ENCODE measurements at places on chromosomes 6 and 20. TPM values are rescaled to one million over a fixed set of nuclear protein-coding genes. Genes with fewer than 3 reads are reported as not detected.

GRCh38 chr20:47682916-47683315 is 102.4 kb downstream of the SULF2 start:
- no peak for ATAC-seq

- ATAC-seq = peak; percentile 76
These were observed 2.1 kb upstream of the NRN1 start for GRCh38 chr6:6008648-6009421.

- ATAC-seq = no peak
These were observed 2.0 kb downstream of the XKR7 start for GRCh38 chr20:31969991-31970390.

DNA sequence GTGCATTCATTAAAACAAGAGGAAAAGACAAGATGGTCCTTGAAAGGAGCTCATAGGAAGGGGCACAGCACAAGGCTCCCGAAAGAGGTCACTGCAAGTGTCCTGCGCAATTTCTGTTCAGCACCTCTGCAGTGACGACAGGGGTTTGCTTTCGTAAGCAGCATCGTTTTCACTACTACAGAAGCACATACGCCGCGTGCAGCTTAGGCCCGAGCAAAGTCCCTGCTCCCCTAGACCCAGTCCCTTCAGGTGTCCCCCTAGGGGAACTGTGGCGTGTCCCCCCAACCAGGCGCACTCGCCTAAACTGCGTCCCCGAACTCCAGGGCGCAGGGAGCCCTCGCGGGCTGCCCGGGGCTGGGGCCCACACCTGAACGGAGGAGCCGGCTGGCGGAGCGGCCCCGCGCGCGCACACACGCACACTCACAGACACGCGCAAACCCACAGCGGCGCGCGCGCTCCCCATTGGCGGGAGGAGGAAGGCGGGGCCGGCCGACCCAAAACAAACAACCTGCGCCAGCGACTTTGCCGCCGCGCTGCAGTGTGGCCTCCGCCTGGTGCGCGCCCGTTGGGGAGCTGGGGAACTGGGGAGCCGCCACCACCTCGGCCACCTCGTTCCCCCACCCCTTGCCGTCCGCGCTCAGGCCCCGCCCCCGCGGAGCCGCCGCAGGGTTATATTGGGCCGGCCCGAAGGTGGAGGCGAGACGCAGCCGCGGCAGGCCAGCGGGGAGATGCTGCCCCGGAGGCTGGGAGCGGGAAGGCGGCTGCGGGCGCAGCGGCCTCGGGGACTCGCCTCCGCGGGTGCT is at the start of gene FOXQ1:
Gene FOXQ1, plus strand, starts transcription at position 699 of the 803 bp plus-strand sequence. CDS start 607 bp downstream, outside the sequence.
- peak; percentile 73 for ATAC-seq

The RIPOR2 gene
- total RNA-seq = 3.0 TPM

DNA sequence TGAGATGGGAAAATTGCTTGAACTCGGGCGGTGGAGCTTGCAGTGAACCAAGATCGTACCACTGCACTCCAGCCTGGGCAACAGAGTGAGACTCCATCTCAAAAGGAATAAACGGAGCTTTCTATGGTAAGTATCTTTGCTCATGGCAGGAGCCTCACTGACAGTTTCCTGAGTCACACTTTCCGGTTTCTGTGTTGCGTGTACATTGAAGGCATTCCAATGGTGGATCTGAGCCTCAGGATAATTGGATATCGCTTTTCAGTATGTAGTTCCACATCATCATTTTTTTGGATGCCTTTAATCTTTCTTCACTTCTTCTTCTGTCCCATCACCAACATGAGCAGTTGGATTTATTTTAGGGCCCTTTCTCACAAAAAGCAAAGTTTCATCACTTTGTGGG is 28.6 kb upstream of the GTSF1L start:
- no peak for ATAC-seq

GRCh38 chr20:48295966-48296421 is 510.7 kb upstream of the SULF2 start:
- ATAC-seq = peak; percentile 49

DNA sequence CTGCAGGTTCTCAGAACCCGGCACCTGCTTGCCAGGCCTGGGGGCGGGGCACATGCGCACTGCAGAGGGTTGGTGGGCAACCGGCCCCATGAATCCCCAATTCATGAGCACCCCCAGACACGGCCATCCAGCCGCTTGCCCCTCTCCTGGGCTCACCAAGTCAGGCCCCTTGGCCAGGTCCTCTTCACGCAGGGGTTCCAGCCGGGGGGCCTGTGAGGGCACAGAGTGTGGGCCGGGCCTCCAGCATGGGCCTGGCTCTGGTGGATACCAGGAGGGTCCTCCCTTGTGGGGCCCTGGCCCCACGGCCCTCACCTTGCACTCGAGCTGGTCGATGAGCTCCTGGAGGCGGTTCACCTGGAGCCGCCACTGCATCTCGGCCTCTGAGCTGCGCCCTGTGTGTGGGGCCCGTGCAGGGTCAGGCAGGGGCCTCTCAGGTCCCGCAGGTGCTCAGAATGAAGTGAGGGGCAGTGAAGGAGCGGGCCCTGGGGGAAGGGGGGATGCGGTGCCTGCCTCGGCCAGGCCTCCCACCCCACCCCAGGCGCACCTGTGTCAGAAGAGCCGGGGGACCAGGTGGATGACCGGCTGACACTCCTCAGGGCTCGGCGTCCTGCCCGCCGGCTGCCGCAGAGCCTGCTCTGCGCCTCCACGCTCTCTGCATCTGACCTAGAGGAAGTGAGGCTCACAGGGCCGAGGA is 2.6 kb upstream of the C20orf144 start:
- no peak for ATAC-seq

GRCh38 chr6:39884696-39885095 is 49.6 kb downstream of the MOCS1 start:
- ATAC-seq = no peak

The APOM gene
- total RNA-seq = 1.3 TPM

- ATAC-seq = no peak
These were observed 54.3 kb downstream of the PPP1R14C start for GRCh38 chr6:150196942-150197745.

GRCh38 chr20:49273696-49274277 is 4.1 kb downstream of the ZNFX1 start:
- ATAC-seq = no peak

- no peak for ATAC-seq
These were observed 543.1 kb upstream of the IRAK1BP1 start for GRCh38 chr6:78324213-78324612.

DNA sequence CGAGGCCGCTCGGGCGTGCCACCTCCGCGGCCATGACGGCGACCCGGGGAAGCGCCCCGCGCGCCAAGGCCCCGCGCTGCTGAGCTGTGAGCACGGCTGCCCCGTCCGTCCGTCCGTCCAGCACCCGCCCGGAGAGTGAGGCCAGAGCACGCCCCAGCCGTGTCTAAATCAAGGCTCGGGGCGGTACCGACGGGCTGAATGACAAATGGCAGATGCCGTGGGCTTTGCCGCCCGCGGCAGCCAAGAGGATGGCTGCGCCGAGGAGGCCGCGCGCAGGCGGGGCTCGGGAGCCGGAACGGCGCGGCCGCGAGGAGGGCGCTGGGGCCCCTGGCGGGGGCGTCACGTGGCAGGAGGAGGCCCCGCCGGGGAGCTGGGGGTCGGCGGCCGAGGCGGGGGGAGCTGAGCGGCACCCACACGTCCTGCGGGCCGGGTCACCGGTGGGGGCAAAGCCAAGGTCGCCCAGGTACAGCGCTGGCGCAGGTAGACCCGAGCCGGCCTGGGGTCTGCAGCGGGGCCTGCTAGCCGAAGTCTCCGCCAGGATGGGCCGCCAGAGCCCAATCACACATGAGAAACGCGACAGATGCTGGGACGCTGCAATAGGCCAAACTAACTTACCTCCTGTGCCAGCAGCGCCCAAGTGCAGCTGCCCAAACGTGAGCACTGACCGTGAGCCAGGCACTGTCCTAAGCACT is at the start of gene PLAGL1:
Gene PLAGL1, minus strand, starts transcription at position 140 of the 692 bp plus-strand sequence. CDS start 60,123 bp downstream, outside the sequence.
- peak; percentile 90 for ATAC-seq

The EPB41L1 gene
- total RNA-seq = 29.2 TPM

GRCh38 chr6:166861961-166862286 is 94.4 kb downstream of the RNASET2 start:
- no peak for ATAC-seq

GRCh38 chr20:42391807-42392206 is 773.6 kb upstream of the CHD6 start:
- ATAC-seq = no peak

- no peak for ATAC-seq
These were observed 279.5 kb downstream of the LRFN2 start for GRCh38 chr6:40307712-40308111.

The SLC22A1 gene
- total RNA-seq = 0.58 TPM

The BPIFA1 gene
- not detected for total RNA-seq

- no peak for ATAC-seq
These were observed 612.3 kb downstream of the UTRN start for GRCh38 chr6:144897441-144897921.

The RGS17 gene
- 0.27 TPM for total RNA-seq

The LZTS3 gene
- 11.4 TPM for total RNA-seq

The PCSK2 gene
- 4.6 TPM for total RNA-seq
